ENCODE measurements at places on chromosomes 5 and 9.

- no peak for DNase-seq
These were observed 73.7 kb upstream of the IQGAP2 start for GRCh38 chr5:76329346-76329745.

DNA sequence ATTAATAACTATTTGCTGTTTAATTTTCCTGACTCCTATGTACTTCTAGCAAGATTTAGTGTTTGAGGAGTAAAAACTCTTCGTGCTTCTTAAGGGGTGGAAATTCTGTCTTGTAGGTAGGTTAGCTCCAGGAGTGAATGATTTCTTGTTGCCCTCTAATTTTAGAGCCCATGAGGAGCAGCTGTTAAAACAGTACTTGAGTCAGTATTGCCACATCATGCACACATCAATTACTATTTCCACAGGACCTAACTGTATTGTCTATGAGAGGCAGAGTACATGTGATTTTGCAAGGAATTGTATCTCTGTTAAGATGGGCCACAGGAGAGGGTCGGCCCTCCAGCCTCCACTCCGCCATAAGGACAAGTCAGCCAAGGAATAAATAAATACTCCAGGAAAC is 91.2 kb downstream of the PDZD2 start:
- DNase-seq, result no peak

DNA sequence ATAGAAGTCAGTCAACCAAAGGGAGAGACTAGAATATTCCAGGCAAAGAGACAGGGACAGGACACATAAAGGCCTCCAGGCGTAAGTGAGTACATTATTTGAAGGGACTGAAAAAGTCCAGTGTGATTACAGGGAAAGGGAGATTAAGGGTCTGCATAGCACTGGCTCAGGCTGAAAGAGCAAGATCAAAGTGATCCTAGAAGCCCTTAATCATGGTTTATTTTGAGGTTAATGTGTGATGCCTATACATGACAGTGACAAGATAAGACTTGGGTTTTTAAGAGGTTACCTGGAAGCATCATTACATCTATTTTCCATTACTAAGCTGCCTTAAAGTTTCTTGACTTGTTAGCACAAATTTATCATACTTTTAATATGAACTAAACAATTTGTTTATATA is 25.8 kb downstream of the LMBRD2 start:
- no peak for DNase-seq

GRCh38 chr5:133322743-133323142 is 270.9 kb downstream of the HSPA4 start:
- DNase-seq, result no peak

GRCh38 chr5:1834022-1834551 is 32.9 kb downstream of the NDUFS6 start:
- no peak for DNase-seq

DNA sequence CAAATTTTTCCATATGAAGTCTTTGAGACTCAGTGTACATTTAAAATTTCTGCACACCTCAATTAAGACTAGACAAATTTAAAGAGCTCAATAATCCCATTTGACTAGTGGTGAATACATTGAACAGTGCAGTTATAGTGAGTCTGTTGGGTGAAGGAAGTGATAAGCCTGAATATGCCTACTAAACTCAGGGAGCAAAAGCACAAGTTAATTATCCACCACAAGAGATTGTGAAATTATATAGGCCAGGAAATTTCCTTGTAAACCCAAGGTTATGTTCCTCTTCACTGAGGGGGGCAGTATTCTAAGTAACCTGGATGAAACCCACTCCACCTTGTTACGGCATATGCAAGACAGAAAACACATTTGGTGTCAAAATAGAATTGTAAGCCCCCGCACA is 612.9 kb upstream of the DAB2 start:
- no peak for DNase-seq

- no peak for DNase-seq
These were observed 64.6 kb upstream of the ZFR start for GRCh38 chr5:32508806-32509805.

DNA sequence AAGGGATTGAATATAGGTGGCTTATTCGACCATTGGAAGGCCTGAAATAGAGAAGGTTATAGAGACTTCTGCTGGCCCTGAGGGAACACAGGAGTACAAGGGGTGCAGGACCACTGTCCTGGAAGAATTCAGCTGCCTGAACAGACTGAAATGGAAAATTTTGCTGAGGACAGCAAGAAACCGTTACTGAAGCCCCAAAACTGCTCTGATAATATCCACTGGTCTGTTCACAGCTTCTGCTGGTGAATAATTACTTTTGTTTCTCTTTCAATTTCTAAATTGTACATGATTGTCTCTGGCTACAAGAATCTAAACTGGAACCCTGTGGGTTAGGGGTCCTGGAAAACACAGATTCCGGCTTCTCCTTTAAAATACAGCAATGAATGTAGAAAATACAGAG is 218.5 kb upstream of the CDH12 start:
- DNase-seq, result no peak

DNA sequence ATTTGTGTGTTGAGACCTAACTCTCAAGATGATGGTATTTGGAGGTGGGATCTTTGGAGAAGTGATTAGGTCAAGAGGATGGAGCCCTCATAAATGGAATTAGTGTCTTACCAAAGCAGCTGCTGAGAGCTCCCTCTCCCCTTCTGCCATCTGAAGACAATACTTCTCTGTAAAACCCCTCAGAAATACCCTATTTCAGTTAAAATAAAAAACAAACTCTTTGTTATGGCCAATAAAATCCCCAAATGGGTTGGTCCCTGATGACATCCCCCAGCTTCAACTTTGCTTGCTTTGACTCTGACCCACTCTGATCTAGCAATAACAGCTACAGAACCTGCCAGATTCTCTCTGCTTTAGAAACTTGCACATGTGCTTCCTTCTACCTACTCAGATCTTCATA is 100.9 kb downstream of the SNCAIP start:
- no peak for DNase-seq

DNA sequence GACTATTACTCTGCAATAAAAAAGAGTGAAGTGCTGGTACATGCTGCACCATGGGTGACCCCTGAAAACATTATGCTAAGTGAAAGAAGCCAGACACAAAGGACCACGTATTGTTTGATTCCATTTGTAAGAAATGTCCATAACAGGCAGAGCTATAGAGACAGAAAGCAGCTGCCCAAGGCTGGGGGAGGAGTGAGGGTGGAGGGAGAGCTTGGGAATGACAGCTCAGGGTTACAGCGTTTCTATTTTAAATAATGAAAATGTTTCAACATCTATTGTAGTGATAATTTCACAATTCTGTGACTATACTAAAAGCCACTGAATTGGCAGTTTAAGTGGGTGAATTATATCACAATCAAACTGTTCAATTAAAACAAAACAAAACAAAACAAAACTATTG is 81.7 kb downstream of the MYO10 start:
- no peak for DNase-seq

DNA sequence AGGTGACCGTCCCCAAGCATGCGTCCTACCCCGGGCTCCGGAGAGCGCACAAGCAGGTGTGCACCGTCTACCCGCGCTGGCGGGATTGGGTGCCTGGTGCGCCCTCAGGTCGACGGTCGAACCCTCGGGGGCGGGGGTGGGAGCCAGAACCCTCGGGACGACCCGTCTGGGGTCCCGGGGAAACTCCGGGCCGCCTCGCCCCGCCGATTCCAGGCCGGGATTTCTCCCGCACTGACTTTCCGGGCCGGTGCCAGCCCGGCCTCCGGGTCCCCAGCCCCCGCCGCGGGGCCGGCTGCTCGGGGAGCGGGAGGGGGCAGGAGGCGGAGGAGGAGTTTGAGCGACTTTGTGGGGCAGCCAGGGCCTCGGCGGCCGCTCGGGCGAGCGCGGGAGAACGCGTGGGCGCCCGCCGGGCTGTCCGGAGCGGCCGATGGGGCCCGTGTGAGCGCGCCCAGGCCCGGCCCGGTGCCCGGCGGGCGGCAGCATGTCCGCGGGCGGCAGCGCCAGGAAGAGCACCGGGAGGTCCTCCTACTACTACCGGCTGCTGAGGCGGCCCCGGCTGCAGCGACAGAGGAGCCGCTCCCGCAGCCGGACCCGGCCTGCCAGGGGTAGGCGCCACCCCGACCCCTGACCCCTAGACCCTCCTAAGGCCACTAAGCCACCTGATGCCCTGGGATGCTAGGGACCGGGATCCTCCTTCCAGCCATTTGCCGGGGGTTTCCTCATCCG is at the start of gene DAB2IP:
TSS of gene DAB2IP (plus strand) at position 340 of the 726 bp plus-strand sequence. CDS start at position 482, 142 bp downstream.
- DNase-seq, result no peak

DNA sequence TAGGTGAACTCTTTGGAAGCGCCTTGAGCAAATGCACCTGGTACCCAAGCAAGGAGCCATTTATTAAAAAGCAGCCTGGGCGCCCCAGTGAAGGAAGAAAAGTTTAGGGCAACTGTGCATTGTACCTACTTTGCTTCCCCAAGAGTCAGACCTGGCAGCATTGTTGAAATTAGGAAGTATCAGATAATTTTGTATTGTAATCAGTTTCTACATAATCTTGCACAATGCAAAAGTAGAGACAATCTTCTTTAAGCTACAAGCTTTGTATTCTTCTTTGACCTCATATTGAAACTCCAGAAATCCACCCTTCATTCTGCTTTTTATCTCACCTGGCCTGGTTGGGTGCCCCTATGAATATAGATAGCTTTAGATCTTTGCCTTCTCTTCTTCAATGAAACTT is 490.8 kb downstream of the RASEF start:
- no peak for DNase-seq

GRCh38 chr9:134925011-134925511 is 7.3 kb upstream of the FCN1 start:
- no peak for DNase-seq

DNA sequence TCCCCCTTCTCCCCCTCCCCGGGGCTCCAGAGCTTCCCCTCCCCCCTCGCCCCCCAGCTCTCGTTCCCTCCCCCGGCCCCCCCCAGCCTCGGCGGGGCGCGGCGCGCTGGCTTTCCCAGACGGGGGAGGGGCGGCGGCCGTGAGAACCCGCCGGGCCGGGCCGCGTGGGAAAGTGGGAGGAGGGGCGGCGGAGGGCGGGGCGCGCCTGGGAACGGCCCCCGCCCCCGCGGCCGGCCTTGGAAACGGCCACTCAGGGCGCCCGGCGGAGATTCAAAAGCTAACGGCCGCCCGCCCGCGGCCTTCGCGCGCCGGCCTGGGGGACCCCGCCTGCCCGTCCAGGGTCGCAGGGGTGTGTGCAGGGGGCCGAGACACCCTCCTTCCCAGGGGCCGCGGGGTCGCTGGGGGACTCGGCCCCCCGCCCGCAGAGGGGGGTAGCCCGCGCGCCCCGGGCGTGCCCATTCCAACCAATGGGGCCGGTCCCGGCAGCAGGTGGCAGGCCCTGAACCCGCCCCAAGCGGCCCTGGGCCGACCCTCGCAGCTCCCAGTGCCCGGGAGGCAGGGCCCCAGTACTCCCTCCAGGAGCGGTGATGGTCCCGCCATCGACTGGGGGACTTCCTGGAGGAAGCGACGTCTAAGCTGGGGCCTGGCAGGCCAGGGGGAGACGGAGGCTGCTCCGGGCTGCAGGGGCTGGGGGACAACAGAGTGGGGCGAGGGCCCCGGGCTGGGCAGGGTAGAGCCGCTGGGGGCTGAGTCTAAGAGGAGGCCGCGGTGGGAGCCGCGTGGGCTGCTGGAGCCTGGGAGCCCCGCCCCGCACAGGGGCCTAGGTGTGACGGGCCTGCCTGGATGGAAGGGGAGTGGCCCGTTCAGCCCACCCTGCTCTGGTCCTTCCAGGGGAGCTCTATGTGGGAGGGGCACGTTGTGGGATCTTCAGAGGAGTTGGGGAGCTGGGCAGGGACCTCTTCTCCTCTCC is 14.2 kb upstream of the NRARP start:
- DNase-seq, result no peak

DNA sequence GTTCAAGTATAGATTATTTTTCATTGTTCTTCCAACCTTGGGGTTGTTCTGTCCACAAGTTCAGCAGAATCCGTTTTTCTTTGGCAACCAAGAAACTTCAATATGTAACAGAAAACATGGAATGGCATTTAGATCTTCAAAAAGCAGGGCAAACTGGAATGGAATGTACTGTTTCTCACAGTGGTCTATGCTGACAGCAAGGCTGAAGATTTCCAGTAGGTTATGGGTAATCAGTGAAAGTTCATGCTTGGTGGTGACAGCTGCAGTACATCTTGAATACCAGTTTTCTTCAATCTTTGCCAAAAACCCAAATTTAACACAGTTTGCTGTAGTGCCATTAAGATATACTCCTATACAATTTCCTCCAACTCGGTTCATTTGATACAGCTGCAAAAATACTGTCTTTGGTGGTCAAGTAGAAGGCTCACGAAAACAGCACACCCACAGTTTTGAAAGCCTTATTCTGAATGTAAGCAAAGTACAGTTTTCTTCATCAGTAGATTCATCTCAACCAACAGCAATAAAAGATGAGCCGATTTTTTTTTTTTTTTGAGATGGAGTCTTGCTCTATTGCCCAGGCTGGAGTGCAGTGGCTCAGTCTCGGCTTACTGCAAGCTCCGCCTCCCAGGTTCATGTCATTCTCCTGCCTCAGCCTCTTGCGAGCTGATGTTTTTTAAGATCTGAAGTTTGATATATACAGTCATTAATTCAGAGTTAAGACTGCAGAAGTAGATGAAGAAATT is 4.9 kb downstream of the TRIM52 start:
- DNase-seq, result no peak

- no peak for DNase-seq
These were observed 748.5 kb upstream of the CDH10 start for GRCh38 chr5:25393256-25393655.

GRCh38 chr5:170138273-170138672 is 32.6 kb downstream of the FOXI1 start:
- no peak for DNase-seq

GRCh38 chr9:89961616-89962341 is 357.0 kb downstream of the GADD45G start:
- DNase-seq, result peak; percentile 3
